ENCODE measurements at places on chromosomes 3 and 15.
A peak's percentile ranks its signal among the peaks of the same experiment; 100 is the strongest.

DNA sequence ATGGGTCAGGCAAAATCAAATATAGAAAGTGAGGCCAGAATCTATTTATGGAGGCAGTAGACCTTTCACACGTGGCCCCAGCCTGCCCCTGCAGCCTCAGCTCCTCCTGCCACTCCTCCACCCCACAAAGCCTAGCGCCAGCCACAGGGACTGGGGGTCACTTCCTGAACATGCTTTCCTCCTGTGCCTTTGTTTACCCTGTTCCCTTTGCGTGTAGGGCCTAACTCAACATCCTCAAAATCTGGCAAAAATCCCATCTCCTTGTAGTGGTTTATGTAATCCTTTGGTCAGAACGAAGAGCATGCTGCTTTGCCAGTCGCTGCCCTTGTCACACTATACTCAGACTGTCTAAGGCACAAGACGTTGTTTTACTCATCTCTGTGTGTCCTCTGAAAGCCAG is 39.6 kb downstream of the KBTBD12 start:
- DNase-seq, result no peak

- peak; percentile 44 for DNase-seq
Measured at GRCh38 chr3:37862219-37862902, 681 bp downstream of the CTDSPL start.

DNA sequence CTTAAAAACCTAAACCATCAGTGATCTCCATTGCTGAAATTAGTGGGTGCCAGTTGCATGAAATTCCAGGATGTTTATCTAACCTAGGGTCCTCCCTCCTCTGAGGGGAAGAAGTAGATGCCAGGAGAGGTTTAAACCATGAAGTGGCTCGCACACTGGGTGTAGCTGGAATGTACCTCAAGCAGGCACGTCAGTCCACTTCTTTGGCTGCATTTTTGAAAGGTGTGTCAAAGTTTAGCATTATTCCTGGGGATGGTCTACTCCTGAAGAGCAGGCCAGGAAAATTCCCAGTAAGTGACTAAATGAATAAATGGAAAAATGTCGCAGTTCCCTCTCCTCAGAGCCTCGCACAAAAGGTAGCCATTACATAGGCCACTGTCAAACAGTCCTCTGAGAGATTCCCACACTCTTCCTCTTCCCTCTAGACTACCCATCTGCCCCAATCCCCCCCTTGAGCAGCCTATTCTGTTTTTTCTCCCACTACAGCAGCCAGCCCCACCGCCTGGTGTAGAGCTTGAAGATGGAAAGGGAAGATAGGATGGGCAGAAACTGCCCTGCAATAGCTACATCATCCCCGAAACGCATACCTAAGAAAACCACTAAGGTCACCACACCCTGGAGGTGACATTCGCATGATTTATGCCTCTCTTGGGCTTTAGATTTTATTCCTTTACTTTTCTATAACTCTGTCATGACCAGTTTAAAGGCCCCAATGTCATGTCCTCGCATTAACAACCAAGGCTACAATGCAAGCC is 655 bp upstream of the TMOD3 start:
- peak; percentile 99 for DNase-seq

DNA sequence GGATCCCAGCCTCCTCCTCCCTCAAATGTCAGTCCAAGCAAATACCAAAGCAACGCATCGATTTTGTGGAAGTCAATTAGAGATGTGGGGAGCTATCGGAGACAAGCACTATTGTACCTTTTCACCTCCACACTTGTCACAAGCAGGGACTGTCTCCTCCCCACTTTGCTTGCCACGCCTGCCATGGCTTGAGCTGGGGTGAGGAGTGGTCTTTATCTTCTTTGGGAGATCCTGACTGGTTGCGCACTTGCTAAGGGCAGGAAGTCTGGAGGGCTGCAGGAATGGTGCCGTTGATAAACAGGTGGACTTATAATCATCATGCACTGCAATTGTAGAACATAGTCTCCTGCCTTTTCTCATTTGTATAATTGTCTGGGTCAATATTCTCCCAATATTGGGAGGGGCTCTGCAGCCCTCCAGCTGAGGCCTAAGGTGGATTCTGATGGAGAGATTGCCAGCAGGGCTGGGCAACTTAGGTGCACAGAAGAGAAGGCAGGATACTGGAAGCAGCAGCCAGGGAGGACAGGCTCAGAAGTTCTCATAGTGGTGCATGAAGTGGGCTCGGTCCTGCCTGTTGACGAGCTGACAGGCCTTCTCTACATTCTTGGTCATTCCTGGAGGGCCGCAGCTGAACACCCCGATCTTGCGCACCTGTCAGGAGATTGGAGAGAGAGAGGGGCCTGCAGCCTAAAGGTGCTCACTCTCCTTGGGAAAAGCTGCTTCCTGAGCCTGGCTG is 20.2 kb downstream of the DUOX2 start:
- no peak for DNase-seq

- DNase-seq, result no peak
Measured at GRCh38 chr15:41695750-41696436, 35.7 kb downstream of the MGA start.

DNA sequence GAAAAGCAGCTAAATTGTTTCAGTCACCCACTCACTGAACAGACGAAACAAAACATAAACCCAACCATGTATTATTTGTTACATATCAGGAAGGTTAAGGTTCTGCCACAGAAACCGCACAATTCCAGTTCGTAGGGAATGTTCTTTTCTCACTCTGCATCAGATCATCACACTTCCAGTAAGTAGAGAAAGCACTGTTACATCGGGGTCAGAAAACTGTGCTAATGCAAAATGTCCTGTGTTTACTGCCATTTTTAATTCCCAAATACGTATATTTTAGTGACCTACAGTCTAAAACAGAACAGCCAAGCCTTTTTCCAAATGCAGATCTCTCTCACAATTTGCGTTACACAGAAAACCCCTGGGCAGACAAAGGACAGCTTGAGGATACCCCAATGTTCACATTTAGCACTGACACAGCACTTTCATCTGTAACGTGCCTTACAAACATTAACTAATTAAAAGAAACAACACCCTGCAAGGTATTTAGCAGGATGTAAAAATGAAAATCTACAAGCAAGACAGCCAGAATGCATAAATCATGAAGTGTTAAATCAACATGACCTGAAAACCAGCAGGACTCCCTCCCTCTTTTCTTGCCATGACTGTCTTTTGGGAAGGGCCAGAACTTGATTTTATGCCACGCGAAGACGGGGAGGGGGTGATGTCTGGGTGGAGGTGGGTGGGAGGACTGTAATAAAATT is 34.8 kb upstream of the SKIL start:
- DNase-seq, result no peak

DNA sequence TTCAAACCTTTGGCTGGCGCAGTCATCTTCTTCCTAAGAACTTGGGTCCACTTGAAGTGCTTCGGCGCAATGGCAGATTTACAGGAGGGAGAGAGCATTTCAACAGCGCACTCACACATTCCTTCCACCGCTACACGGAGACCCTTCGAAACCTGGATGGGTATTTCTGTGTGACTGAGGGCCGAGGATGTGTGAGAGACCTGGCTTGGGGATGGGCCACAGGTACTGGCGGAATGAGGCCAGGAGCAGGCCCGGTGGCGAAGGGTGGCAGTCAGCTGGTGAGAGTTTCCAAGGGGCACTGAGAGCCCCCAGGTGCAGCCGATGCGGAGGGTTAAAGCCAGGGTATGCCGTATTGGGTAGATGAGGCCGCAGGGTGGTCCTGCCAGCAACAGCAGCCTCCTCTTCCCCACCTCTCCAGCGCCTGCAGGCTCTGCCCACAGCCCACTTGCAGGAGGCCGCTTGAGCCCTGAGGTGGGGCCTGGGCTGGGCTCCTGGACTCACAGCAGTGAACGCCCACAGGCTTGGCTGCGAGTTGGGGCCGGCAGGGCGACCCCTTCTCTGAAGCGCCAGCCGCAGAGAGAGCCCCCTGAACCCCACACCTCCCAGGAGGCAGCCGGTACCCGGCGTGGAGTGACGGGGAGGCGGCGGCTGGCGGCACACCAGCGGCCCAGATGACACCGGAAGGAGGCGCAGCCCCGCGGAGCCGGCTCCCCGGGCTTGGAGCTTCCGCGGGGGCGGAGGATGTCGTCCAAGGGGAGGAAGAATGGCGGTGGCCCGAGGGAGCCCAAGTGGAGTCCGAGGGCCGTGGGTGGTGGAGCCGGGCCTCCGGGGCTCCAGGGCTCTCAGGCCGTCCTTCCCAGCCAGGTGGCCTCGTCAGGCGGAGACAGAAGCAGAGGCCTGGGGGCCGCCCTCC is 166.5 kb downstream of the NSMCE3 start:
- DNase-seq, result no peak

DNA sequence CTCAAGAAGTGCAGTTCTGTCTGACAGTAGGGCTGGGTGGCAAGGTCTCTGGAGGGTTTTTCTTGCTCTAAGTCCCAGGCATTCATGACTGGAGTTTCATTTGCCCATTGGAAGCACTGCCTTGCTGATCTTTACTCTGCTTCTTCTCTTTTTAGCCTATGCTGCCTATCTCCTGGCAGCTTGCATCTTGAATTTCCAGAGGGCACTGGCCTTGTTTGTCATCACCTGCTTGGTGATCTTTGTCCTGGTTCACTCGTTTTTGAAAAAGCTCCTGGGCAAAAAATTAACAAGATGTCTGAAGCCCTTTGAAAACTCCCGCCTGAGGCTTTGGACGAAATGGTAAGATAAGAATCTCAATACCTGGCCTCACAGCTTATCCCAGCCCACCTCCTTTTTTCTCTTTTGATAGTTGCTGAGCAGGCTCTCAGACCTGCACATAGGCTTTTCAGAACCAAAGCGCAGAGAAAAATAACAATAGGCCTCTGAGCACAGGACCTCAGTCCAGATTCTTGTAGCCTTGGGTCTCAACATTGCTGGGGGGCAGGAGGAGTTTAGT is 10.9 kb downstream of the SLC28A2 start:
- no peak for DNase-seq

DNA sequence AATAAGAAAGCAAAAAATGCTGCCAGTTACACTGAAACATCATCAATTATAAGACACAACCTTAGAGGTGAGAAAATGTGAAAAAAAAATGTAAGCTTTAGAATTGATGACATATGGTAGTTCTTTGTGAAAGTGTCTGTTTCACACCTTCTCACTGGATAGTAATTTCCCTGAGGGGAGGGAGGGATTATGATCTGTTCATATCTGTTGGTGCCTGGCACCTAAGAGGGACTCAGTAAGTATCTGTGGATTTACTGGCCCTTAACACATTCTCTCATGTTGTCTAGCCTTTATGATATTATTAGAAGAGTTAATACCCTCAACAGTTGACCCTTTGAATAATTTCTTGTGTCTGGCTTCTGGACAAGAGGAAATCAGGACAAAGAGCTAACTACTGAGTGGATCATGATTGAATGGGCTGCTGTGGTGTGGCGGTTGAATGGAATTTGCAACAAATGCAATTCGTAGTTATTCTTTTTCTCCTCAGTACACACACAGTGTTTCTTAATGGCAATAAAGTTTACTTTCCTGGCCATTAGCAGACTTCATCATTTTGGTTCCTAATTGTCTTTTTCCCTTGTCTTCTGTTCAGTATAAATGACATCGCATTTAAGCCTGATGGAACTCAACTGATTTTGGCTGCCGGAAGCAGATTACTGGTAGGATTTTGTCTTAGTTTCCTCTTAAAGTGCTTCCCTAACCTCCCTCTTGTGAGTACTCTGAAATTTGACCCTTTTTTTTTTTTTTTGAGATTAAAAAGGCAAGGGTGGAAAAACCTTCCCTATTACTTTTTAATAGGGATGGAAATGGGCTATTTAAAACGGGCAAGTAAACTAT is 9.5 kb downstream of the IFT122 start:
- DNase-seq, result peak; percentile 34

DNA sequence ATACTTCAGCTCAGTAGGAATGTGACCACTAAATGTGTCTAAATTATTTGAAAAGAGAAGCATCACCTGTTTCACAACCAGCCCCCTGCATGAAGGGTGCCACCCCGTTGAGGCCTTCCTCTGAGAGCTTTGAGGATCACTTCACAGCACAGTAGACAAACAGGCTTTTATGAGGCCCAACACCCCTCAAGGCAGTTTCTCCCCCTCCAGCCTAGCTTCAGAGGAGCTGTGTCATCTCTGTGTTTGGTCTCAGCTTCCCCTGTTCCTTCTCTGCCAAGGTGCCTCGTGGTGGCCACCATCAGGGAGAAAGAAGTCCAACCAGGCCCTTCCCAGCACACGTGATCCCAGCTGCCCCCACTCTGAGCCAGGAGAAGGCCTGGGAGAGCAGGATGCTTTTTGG is 21.6 kb upstream of the DUSP7 start:
- DNase-seq, result no peak

- no peak for DNase-seq
Measured at GRCh38 chr3:176927280-176927679, 270.0 kb downstream of the TBL1XR1 start.

GRCh38 chr15:39661776-39662175 is 80.9 kb downstream of the THBS1 start:
- DNase-seq, result no peak

GRCh38 chr3:45798034-45798433 is 1.7 kb upstream of the SLC6A20 start:
- no peak for DNase-seq

DNA sequence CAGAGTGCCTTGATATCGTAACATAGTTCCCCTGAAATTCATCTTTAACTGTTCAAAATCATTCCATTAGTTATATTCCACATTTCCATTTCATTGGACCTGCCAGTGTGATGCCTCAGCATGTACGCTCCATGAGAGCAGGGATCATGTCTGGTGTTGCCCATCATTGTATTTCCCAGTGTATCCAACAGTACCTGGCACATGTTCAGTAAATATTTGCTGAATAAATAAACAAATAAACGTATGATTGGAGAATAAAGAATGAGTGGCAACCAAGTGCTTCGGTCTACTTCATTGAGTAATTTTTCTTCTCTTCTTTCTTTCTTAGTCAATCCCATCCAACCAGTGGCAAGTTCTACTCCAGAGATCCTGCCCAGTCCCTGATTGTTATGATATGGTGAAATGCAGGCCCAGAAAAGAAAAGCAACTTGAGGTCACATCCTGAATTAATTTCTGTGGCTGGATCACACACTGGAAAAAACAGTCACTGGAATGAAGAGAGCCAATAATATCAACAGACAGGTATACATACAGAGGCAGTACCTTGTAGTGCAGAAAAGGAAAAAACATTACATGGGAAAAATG is 101.2 kb downstream of the PLCH1 start:
- DNase-seq, result no peak

GRCh38 chr3:125143538-125143937 is 69.0 kb downstream of the SLC12A8 start:
- DNase-seq, result peak; percentile 82
